ENCODE measurements at places on chromosomes 3 and 15.

DNA sequence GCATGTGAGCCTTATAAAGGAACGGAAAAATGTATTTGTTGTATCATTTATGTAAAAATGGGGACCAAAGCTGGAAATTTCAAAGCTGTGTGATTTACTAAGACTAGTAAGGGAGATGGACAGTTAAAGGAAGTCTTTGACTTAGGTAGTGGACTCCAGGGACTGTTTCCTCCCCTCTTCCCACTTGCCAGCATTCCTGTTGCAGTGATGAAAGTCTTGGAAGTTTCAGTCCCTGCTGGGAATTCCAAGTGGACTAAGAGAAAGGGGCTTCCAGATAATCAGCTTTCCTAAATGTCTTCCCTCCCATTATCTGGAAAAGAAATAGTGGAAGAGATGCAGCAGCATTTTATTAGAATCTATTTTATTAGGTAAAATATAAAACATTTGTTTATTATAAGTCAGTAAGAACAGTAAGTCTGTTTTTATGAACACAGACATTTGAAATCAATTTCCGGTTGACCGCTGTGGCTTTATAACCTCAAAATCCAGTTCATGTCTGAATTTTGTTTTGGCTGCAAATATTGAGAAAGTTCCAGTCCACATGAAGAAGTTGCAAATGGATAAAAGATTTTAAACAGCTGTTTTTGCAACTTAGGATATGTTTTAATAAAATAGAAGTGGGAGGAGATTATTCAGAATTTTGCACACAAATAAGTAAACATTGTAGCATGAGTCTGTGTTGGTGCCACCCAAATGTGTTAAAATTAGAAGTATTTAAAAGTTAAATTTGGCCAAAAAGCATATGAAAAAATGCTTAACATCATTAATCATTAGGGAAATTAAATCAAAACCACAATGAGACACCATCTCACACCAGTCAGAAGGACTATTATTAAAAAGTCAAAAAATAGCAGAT is 141.8 kb downstream of the IL20RB start:
- DNase-seq = no peak

GRCh38 chr15:43880406-43881194 is 53.8 kb downstream of the WDR76 start:
- no peak for DNase-seq

- no peak for DNase-seq
Measured at GRCh38 chr3:46936733-46937250, 39.8 kb downstream of the CCDC12 start.

DNA sequence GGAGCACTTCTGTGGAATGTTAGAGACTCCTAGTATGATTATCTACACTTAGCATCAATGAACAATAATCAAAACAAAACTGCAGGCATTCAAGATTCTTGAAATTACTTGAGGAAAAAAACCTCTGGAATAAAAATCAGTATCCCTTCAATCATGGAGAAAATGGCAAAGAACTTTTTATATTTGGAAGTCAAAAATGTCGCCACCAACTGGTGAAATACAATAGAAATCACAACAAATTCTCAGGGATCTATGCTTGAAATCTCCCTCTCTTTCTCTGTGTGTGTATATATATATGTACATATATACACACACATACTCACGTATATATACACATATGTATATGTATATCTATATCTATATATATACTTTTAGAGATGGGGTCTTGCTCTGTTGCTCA is 378.9 kb upstream of the ALCAM start:
- DNase-seq = no peak

DNA sequence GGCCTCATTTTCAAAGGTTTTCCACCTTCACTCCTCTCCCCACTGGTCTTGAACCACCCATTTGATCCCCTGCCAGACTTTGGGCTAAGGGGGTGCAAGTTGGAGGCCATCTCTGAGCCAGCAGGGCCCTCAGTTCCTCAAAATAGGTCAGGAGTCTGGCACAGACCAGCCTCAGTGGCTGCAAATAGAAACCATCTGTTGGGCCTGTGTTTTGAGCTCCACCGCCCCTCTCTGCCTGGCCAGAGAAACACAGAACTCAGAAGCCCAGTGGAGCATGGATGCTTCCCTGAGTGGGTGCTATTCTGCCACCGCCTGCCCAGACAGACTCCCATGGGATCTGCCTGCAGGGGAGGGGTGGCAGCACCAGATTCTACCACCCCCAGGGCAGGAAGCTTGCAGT is 56.3 kb downstream of the CORO2B start:
- DNase-seq = no peak

- no peak for DNase-seq
Measured at GRCh38 chr15:99566157-99566897, 543 bp downstream of the MEF2A start.

- DNase-seq = no peak
Measured at GRCh38 chr3:57354768-57355167, 62.3 kb upstream of the ASB14 start.

DNA sequence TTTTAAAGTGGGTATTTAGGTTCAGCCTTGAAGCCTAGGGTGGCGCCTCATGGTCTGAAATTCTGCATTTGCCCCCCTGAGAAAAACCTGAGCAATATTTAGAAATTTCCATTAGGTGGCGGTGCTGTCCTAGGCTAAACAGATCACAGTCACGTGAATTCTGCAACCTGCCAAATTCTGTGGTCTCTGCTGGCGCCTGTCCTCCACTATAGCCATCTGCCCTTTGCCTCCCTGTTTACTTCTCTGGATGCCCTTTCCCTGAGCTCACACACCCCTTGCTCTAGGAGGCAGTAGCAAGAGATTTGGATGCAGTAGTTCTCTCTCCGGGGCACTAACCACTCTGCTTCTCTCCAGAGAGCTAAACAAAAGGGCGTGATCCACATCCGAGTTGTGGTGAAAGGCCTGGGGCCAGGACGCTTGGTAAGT is 9.1 kb downstream of the MRPS11 start:
- DNase-seq = no peak

DNA sequence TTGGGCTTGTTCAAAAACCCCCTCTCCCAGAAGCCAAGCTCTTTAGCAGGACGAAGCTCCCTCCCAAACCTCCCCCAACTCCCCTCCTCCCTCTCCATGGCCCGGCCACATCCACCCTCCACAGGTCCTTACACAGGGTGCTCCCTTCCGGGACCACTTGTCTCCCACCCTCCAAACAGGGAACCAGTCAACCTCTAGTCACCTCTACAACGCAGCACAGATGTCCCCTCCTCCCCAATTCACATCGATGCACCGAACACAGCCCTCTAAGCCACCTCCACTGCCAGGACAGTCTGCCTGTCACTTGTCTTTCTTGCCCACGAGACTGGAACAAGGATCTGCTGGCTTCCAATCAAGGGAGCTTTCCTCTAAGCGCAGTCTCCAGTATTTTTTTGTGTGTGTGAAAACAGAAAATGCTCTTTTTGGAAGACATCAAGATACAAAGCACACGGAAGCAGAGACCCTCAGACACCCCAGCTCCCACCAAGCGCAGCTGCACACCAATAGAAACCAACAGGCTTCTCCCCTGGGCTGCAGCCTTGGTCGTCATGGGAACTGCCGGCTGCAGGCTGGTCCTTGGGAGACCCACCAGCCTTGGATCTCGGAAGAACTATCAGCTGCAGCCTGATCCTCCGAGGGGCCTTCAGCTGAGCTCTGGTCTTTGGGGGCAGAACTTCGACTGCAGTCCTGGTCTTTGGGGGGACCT is 26.5 kb downstream of the IQSEC1 start:
- DNase-seq = no peak

GRCh38 chr3:8489278-8489792 is 12.3 kb upstream of the LMCD1 start:
- no peak for DNase-seq

GRCh38 chr3:33936921-33937525 is 138.6 kb downstream of the PDCD6IP start:
- DNase-seq = no peak

GRCh38 chr3:28286595-28286994 is 45.2 kb downstream of the CMC1 start:
- DNase-seq = no peak

DNA sequence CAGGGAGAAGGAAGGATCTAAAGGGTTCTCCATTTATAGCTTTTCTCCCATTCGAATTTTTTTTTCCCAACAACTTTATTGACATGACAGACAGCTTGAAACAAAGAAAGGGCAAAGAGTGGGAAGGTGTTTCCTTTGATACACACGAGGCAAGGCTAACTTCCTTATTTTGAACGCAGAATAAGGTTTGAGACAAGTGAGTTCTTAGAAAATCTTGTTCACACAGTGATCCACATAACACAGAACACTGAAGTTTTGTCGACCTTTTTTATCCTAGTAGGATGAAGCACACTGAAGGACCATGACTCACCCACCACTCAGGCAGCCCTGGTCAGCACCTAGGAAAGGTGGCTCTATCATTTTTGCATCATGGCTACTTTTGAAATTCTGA is 425.8 kb upstream of the MDFIC2 start:
- DNase-seq = no peak

DNA sequence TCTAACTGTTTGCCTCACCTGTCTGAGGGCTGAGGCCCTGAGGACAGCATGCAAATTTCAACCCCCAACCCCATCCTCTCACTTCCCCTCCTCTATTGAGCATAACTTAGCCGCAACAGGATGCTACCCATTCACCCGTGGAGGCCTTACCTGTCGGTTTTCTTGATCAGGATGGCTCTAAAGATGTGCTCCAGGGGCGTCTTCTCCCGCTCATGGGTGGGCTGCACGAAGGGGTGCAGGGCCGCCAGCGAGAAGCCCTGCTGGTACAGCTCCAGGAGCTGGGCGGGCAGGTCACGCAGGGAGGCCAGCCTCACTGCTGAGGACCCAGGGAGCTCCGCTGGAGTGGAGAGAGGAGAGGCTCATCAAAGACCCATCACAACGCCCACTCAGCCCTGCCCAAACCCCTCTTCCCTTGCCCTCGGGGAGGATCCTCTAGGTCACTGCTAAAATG is 79.8 kb downstream of the RFTN1 start:
- DNase-seq = no peak

GRCh38 chr3:156478891-156479290 is 76.0 kb downstream of the SSR3 start:
- no peak for DNase-seq

DNA sequence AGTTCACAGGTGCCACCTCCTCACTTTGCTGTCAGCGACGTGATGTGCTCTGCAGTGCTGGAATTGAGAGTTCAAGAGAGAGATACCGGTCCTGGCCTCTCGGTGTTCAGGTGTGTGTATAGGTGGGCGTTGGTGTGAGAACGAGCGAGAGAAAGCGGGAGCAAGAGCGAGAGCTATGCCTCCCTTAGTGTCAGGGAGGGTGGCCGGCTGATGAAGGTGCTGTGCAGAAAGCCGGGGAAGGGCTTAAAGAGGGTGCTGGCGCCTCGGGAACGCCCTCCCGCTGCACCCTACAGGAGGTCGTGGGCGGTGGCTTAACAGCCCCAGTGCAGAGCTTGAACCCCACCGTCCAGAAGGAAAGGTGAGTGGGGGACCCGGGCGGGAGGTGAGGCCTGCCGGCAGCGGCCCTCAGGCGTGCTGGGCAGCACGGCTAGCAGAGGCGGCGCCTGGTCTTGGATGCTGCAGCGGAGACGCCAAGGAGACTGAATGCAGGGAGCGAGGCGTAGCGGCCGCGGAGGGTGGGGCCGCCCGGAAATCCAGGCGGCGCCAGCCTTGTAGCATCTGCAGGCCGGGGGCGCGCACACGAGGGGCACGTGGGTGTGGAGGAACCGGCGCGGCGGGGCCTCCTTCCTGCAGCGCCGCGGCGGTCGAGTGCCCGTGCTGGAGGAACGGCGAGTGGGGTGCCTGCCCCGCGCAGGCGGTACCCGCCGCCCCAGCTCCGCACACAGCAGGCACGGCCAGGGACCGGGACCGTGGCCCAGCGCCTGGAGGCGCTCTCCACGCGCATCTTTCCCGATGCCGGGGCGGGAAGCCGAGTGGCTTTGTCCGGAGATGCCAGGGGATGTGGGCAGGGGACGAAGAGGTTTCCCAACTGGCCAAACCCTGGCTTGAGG is 246.8 kb upstream of the TOPAZ1 start:
- DNase-seq = no peak

DNA sequence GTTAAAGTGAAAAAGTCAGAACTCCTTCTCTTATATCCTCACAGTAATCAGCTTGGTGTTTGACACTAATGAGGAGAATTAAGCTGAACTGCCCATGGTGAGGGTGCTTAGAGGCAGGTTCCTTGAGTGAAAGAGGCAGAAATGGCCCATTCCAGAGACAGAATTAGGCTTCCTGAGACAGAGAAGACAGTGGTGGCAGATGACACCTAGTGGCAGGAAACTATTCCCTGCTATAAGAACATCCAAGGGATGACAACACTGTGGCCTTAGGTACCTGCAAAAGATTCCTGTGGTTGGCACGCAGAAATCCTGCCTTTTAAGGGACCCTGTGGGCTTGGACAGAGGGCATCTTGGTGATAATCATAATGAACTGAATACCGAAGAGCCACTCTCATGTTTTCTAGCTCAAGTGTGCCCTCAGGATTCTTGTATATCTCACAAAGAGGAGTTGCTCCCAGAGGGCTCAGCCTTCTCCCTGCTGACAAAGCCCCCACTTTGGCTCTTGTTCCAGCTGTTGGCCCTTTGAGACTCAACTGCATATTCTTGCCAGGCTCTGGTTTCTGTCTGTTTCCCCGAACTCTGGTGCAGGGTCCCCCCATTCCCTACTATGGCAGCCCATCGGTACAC is 56.0 kb downstream of the KBTBD12 start:
- DNase-seq = peak; percentile 6

GRCh38 chr3:66261355-66261754 is 40.6 kb downstream of the SLC25A26 start:
- no peak for DNase-seq

DNA sequence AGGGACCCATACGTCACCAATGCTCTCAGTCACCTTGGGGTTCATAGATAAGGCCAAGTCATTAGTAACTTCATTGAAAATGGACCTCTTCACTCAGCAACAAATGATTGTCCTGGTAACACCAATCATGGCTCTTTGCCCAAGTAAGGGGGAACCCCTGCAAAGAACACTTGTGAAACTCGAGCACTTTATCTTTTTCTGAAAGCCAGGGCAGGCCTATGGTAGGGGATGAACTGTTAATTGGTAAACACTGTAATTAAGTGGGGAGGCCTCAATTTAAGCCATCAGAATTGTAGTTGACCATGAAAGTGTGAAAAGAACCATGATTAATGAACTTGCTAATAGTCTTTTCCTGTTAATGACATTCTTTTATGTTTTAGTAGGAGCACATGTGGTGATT is 73.3 kb downstream of the ABHD5 start:
- DNase-seq = no peak

GRCh38 chr3:169103951-169104941 is 559.3 kb downstream of the MECOM start:
- DNase-seq = no peak
